ENCODE measurements at places on chromosomes 3 and 15. TPM values are rescaled to one million over a fixed set of nuclear protein-coding genes. Genes with fewer than 3 reads are reported as not detected.

MYH15 gene
- 0.31 TPM for total RNA-seq

CA12 gene
- total RNA-seq = 8.7 TPM

PAK6 gene
- total RNA-seq = 11.2 TPM

ATP8B4 gene
- 6.6 TPM for total RNA-seq

FBXW12 gene
- total RNA-seq = 2.5 TPM

BOC gene
- total RNA-seq = 11.2 TPM

DNA sequence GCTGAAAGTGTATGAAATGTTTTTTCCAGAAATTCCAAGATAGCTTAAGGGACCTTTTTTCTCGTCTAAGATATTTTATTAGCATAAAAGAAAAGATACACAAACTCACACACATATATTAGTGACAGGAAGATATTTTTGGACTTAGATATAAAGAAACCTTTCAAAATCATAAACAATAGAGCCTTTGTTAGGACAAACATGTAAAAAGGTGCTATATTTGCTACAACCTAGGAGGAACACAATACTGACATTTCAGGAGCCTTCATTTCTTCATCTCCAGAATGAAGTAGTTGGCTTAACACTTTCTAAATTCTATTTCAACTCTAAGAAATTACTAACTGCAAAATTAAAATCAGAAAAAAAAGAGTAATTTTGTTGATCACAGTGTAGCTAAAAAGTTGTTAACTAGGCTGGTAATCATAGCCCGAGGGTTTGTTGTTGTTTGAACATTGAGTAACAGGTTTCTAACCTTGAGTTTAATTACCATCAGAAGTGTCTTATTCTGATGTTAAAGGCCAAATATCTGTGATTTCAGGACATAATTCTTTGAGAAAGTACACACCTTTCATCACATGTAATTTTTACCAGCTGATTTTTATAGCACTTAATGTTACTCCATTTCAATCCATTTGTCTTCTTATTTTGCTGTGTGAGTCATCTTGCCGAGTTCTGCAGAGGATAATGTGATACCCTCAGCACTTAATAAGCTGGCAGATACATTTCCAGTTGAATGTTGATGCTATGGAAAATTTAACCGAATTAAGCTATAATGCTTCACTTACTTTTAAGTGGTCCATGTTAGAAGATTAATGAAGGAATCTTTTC is 97.3 kb downstream of the MBNL1 start:
- DNase-seq = no peak

DNA sequence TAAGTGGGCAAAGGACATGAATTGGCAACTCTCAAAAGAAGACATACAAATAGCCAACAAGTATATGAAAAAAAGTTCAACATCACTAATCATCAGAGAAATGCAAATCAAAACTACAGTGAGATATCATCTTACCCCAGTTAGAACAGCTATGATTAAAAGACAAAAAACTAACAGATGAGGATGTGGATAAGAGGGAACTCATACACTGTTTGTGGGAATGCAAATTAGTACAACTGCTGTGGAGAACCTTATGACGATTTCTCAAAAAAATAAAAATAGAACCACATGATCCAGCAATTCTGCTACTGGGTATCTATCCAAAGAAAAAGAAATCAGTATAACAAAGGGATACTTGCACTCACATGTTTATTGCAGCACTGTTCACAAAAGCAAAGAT is 28.6 kb downstream of the NEK10 start:
- DNase-seq = no peak

DNA sequence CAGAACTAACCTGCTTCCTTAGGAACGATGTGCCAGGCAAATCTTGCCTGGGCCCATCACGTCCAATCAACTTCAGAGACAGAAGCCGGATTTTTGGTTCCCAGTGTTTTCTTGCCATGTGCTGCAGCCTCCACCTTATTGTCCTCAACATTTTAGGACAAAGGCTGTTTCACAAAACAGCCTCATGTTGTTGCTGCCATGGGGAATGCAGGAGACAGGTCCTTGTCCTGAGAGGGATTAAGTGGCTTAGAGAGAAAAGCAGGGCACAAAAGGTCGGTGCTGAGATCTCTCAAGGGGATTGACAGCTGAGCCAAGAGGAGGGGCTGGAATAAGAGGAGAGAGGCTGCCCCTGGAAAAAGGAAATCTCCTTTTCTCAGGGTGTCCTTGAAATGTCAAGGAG is 11.3 kb upstream of the NMNAT3 start:
- DNase-seq = no peak

DNA sequence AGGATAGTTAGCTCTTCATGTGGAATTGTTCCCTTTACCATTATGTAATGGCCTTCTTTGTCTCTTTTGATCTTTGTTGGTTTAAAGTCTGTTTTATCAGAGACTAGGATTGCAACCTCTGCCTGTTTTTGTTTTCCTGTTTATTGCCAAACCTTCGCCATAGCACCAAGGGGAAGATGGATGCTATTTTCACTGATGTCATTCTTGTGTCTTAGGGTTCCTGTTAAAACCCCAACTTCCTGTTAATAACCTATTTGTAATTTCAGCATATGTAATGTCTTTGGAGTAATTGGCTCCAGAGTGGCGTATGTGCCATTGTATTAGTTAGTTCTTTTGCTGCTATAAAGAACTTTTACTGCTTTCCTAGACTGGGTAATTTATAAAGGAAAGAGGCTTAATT is 10.8 kb downstream of the SAMMSON start:
- DNase-seq = no peak

DNA sequence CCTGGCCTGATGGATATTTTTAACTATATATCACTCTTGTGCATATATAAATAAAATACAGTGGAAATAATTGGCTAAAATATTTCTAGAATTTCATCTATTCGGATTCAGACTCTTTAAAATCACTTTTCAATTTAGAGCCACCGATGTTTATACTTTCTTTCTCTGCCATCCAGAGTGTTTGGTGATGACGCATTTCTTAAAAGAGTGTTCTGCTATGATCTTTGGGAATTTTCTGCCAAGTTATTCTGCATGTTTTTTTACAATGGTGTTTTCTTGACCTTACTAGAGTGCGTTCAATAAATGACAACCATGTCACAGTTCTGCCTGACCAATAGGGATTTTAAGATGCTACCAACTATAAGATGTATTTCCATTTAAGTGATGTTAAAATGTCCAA is 30.2 kb downstream of the PPP2R3A start:
- DNase-seq = no peak

DNA sequence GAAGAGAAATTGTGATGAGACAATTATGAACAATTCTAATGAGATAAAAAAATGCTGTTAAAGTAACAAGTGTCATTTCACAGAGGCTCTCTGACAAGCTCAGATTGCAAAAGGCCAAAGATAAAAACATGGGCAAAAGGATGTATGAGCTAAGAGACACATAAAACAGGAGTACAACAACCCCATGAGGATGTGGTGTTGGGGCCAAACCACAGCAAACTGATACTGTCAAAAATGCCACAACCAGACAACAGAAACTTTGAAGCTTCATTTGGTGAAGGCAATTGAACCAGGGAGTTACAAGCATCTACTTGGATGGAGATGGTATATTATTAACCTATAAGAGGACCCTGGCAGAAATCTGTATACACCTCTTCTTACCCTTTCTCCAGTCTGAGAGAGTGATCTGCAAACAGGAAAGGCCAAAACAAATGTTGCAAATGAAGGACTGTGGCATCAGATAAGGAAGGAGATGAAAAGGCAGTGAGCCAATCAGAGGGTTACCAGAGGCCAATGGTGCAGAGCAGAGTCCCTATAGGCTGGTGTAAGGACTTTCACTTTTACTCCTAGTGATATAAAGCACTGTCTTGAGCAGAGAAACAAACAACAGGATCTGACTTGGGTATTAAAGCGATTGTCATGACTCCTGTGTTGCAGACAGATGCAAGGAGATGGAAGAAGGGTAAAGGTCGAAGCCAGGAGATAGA is 659.0 kb downstream of the NTRK3 start:
- DNase-seq = no peak

- no peak for DNase-seq
Observed at GRCh38 chr3:69313251-69313650, 72.6 kb downstream of the FRMD4B start.

DNA sequence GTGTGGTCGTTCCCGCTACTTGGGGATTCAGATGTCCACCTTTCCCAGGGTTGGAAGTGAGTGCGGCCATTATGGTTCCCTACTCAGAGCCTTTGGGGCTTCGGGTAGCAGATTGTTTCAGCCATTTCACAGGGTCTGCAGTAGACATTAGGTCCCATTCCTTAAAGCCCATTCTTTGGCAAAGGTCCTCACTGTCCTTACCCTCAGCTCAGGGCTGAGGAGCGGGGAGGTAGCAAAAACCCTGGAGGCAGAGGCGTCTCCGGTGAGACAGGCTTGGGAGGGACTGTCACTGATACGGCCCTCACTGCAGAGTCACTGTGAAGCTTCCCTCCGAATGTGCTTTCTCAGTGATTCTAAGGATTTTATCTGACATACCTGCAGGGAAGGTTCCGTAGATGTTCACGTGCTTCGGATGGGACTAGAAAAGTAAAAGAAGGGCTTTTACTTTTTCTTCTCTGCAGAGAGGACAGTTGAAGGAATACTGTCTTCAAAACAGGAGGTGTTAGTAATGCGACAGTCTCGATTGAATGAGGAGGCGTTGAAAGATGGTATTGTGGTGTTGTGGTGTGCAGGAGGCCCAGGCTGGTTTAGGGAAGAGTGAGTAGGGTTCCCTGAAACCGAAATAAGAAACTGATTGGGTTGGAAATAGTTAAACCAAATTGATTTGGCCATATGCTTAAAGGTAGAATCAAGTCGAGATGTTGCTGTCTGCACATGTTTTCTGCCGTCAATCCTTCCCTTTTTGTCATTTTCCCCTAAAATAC is 630 bp downstream of the ATP6V1A start:
- DNase-seq = peak; percentile 27

DNA sequence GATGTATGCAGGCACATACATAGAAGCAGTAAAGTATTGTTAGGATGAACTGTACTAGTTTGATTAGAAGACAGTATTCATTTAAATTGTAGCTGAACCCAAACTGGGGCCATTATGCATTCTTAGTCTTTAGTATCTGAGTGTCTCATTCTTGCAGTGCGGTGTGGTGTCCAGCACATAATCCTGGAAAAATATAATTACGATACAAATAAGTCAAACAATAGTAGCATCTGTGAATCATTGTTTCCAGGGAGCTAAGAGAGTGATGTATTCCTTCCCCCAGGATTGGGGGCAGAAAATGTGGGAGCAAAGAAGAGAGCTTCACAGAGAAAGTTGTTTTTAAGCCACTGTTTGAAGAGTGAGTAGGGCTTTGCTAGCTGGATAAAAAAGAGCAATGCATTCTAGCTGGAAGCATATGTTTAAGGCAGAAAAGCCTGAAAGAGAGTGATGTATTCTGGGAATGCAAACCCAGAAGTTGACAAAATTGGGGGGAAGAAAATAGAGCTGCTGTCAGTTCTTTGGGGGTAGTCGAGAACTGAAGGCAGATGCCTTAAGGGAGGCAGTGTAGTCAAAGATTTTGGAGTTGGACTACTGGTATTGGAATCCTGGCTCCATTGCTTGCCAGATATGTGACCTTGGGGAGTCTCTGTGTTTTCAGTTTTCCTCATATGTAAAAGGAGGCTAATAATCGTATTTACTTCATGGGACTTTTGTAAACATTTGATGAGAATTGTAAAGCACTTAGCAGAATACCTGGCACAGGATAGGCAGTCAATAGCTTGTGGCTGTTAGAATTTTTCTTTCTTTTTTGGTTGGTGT is 14.1 kb downstream of the SLMAP start:
- no peak for DNase-seq

DNA sequence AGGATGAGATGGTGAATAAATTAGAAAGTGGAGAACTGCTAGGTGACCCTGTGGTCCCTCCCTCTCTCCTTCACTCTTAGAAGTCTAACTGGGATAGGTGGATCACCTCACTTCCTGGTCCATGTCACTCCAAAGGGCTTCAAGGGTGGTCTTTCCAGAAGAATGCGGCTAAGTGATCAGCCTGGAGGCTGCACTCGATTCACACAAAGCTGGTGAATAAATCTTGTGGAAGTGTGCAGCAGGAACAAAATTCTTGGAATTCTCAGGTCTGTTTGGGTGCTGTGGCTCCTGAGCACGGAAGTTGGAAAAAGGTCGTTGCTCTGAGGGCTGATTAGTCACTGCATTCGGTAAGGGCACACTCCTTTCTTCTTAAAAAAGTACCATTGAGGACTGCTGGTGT is 46.3 kb downstream of the GASK1A start:
- no peak for DNase-seq

- no peak for DNase-seq
Observed at GRCh38 chr15:57797110-57797509, 90.6 kb downstream of the POLR2M start.

- no peak for DNase-seq
Observed at GRCh38 chr15:80442728-80443403, 38.7 kb downstream of the ARNT2 start.

DNA sequence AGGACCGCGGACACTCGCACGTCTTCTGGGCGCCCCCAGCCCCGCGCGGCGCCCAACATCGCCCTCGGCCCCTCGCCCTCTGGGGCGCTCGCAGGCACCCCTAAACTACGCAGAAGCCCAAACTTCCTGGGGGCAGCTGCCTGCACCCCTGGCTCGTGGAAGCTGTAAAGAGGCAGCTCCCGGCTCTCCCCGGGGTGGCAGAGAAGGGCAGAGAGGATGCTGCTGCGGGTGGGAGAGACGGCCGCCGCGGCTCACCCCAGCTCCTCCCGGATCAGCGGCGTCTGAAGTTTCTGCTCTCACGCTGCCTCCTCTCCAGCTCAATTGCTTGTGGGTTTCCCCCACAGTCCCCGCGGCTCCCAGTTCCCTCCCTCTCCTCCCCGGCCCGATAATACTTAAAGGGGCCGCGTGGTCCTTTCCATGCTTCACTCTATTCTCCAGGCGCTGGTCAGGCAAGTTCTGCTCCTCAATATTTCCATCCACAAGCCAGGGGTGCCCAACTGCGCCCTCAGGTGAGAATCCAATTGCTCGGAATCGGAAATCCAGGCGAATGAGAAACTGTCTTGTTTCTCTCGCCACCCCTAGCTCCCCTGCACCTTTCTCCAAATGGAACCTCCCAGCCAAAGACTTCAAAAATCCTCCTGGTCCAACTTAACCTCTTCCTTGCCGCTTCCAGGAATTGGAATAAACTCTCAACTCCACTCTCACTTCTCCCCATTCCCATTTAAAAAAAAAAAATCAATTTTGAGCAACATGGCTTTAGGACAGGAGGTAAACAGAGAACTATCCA is 748.5 kb downstream of the ROBO1 start:
- peak; percentile 70 for DNase-seq

DNA sequence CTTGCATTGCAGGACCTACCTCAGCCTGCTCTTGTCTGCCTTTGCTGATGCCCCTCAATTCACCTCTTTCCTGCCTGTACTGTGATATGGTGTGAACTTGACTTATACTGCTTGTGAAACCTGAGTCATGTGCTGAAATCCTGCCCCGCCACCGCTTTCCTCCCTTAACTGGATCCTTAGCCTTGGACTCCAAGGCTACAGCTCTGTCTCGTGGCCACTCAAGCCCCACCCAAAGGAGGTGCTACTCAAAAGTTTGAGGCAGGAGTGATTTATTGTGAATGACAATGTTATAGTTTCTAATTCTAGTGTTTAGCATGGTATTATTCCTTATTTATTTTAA is 56.1 kb downstream of the MYZAP start:
- DNase-seq = no peak

DNA sequence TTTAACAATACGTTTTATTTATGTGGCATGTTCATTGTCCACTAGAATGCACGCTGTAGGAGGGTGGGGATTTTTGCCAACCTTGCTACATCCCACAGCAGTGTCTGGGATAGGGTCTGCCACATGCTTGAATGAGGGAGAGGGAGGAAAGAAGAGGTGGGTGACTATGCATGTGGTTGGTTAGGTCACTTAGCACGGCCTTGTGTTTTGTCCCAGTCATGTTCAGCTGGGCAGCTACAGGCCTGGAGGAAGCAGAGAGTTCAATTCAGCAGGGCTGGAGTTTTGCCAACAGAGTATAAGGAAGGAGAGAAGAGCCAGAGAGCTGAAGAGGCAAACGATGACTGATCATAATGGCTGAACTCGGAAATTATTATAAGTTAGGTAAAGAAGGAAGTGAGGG is 268.4 kb upstream of the NSMCE3 start:
- no peak for DNase-seq
